Neuronal stem cell (in vitro differentiated cells): ENCODE measurements at places on chromosomes 12 and 14.

GRCh38 chr12:103688376-103689063 is 101.4 kb downstream of the STAB2 start:
- H3K27me3 ChIP-seq, result no peaks in the 10 kb centered on the region
- no peak overlapping the region for H3K4me3 ChIP-seq
- no peaks in the 10 kb centered on the region for H3K4me1 ChIP-seq
- no peak for DNase-seq
- no peak overlapping the region for H3K27ac ChIP-seq

- H3K4me1 ChIP-seq, result peaks cover 3% of the 10 kb centered on the region
- H3K27ac ChIP-seq, result no peak overlapping the region
- no peaks in the 10 kb centered on the region for H3K36me3 ChIP-seq
- H3K27me3 ChIP-seq, result peaks cover 27% of the 10 kb centered on the region
Observed at GRCh38 chr14:61444215-61444768, 122.9 kb downstream of the PRKCH start.

DNA sequence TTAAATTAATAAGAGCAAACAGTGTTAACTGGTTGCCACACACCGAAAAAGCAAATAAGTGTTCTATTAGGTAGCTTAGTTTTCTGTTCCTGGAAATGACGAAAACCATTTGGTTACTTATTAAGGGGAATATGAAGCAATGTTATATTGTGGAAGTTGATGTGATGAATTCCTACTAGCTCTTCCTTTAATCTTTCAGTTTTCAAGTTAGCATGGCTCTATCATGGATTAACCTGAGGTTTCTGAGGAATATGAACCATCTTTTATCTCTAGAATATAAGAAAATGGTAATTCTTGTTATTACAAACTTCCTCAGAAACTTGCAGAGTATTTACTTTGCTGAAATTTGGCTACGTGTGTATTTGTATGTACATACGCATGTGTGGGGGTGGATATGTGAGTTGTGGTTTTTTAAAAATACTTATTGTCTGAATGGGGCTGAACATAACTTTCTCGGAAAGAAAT is 245.7 kb downstream of the KCNC2 start:
- H3K4me3 ChIP-seq, result no peak overlapping the region
- no peak for DNase-seq
- H3K4me1 ChIP-seq, result no peaks in the 10 kb centered on the region
- no peaks in the 10 kb centered on the region for H3K27me3 ChIP-seq

GRCh38 chr12:70366581-70367257 is 629 bp downstream of the KCNMB4 start:
- H3K27me3 ChIP-seq, result peaks cover 13% of the 10 kb centered on the region
- peaks cover 4% of the 10 kb centered on the region for H3K4me1 ChIP-seq
- DNase-seq, result peak; percentile 32
- peak overlapping the region; percentile 83 for H3K4me3 ChIP-seq

DNA sequence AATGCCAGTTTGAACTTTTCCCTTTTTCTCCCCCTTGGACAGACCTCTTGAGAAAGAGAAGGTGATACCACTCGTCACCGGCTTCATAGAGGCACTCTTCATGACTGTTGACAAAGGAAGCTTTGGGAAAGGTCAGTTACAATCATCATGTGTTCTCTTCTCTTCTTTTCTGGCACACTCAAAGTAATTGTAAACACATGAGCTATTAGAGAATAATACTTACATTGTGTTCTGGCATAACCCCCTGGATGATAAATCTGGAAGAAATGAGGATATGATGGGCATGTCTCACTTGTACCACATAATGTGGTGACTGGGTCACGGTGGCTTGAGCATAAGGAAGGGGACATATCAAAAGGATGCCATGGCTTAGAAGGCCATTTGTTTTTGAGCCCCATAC is 20.0 kb downstream of the UTP20 start:
- no peak overlapping the region for H3K27ac ChIP-seq
- H3K36me3 ChIP-seq, result peaks cover 96% of the 10 kb centered on the region
- H3K27me3 ChIP-seq, result no peaks in the 10 kb centered on the region
- DNase-seq, result no peak
- H3K4me1 ChIP-seq, result no peaks in the 10 kb centered on the region
- no peak overlapping the region for H3K4me3 ChIP-seq

DNA sequence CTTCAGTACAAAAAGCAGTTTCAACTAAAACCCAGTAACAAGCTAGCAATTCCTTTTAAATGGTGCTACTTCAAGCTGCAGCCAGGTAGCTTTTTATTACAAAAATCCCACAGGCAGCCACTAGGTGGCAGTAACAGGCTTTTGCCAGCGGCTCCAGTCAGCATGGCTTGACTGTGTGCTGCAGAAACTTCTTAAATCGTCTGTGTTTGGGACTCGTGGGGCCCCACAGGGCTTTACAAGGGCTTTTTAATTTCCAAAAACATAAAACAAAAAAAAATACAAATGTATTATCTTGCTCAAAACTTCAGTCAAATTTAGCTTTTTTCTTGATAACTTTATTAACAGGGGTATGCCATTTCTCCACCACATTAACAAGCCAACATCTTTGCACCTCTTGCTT is 3.6 kb upstream of the CLEC4E start:
- H3K36me3 ChIP-seq, result no peaks in the 10 kb centered on the region
- DNase-seq, result peak; percentile 70
- H3K27me3 ChIP-seq, result no peaks in the 10 kb centered on the region
- H3K4me1 ChIP-seq, result no peaks in the 10 kb centered on the region

DNA sequence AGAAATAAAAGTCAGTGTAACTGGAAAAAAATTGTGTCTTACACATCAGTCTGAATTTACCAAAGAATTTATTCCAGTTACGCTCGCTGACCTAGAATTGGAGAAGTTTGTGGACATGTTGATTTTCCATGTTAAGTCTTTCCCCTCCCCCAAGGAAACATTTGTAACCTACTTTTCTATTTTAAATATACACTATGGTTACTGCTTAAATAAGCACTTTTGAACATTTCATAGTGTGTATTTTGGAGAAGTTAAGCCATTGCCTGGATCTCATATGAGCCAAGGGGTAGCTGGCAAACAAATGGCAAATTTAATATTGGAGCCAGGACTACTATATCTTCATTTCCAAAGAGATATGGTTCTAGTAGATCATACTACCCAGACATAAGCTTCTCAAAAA is 42.9 kb upstream of the NT5DC3 start:
- H3K4me3 ChIP-seq, result no peak overlapping the region
- no peak overlapping the region for H3K27ac ChIP-seq
- no peak for DNase-seq
- H3K4me1 ChIP-seq, result no peaks in the 10 kb centered on the region

- no peaks in the 10 kb centered on the region for H3K36me3 ChIP-seq
- H3K4me1 ChIP-seq, result peaks cover 3% of the 10 kb centered on the region
- H3K4me3 ChIP-seq, result no peak overlapping the region
- DNase-seq, result no peak
- no peak overlapping the region for H3K27ac ChIP-seq
- no peaks in the 10 kb centered on the region for H3K27me3 ChIP-seq
Observed at GRCh38 chr12:9872742-9873141, 3.6 kb upstream of the CLEC2B start.

GRCh38 chr12:55818140-55818728 is 393 bp downstream of the ORMDL2 start:
- DNase-seq, result no peak
- no peak overlapping the region for H3K27ac ChIP-seq
- H3K36me3 ChIP-seq, result peaks cover 77% of the 10 kb centered on the region
- H3K4me3 ChIP-seq, result peak overlapping the region; percentile 90

GRCh38 chr12:62695696-62696095 is 229.1 kb downstream of the MON2 start:
- peaks cover 3% of the 10 kb centered on the region for H3K4me1 ChIP-seq
- no peaks in the 10 kb centered on the region for H3K27me3 ChIP-seq
- DNase-seq, result no peak
- no peak overlapping the region for H3K27ac ChIP-seq
- no peak overlapping the region for H3K4me3 ChIP-seq
- no peaks in the 10 kb centered on the region for H3K36me3 ChIP-seq

GRCh38 chr14:101928415-101928841 is 35.9 kb upstream of the DYNC1H1 start:
- no peak for DNase-seq
- no peaks in the 10 kb centered on the region for H3K4me1 ChIP-seq
- no peaks in the 10 kb centered on the region for H3K27me3 ChIP-seq
- no peak overlapping the region for H3K27ac ChIP-seq
- H3K4me3 ChIP-seq, result no peak overlapping the region

DNA sequence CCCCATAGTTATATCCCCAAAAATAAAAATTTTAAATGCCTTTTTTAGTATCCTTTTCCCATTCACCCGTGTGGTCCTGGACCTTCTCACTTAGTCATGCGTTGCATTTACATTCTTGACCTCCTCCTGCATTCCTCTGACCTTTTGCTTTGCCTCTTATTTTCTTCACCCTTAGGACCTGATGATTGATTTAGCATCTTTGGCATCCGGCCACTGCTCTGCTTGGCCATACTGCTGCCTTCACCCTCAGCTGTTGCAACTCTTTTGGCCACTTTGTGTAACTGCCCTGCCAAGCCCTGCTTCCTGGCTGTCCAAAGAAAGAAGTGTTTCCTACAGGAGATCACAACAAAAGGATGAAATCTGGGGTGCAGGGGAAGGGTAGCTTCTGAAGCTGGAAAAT is 48.8 kb upstream of the SLC38A4 start:
- no peaks in the 10 kb centered on the region for H3K36me3 ChIP-seq
- H3K27me3 ChIP-seq, result no peaks in the 10 kb centered on the region
- no peak overlapping the region for H3K27ac ChIP-seq
- no peaks in the 10 kb centered on the region for H3K4me1 ChIP-seq
- no peak for DNase-seq
- no peak overlapping the region for H3K4me3 ChIP-seq

GRCh38 chr14:70662080-70662479 is 20.4 kb downstream of the TTC9 start:
- H3K36me3 ChIP-seq, result no peaks in the 10 kb centered on the region
- no peaks in the 10 kb centered on the region for H3K27me3 ChIP-seq
- no peak overlapping the region for H3K27ac ChIP-seq
- H3K4me1 ChIP-seq, result peaks cover 13% of the 10 kb centered on the region

DNA sequence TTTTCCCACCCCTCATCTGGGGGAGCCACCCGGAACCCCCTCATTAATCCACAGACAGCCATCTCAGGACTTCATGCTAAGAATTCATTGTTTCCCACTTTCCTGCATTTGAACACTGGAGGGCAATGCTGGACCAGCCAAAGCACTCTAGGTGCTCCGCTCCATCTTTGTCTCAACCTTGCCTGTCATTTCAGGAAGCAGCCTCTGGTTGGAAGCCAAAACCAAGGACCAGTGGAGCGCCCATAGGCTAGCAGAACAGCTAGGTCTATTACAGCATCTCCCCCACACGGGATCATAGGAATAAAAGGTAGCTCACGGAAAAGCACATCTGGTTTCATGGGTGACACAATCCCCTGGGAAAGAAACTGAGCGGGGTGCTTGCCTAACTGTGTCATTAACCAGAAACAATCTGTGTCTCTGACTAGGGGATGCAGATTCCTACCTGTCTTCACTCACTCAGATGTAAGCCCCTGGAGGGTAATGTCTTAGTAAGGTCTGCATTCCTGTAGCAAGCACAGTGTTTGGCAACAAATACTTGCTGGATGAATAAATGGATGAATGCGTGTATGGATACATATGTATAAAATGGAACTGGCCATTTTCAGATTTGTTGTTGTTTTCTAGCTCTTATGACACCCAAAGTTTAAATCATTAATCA is 197.0 kb downstream of the DAD1 start:
- no peaks in the 10 kb centered on the region for H3K36me3 ChIP-seq
- H3K4me1 ChIP-seq, result peaks cover 2% of the 10 kb centered on the region
- no peaks in the 10 kb centered on the region for H3K27me3 ChIP-seq
- H3K4me3 ChIP-seq, result no peak overlapping the region
- H3K27ac ChIP-seq, result no peak overlapping the region

DNA sequence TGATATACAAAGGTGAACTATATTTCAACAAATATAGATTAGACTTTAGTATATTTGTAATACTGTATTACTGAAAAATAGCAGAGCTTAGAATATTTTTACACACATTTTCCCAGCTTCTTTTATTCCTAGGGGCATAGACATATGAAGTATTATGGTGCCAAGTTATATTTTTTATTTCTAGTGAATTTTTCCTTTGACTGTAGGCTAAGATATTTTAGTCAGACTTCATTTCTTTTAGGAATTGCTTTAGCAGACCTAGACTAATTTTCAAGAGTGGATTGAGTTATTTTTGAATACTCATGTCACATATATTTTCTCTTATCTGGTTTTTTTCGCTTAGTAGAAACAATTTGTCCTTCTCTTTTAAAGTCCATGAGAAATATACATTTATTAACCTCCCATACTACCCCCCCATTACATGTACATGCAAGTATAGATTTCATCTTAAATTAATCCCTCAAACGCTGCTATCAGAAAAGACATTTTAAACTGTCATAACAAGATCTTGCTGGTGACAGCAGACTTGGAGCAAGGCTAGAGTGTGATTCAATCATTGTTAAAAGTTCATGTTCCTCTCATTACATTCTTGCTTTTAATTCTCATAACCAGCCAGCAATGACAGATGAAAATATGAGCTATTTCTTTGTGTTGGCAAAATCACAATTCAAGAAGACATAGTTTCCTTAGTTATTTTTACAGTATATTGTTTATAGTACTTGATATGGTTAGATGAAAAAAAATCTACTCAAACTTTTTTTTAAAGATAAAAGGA is 456.1 kb downstream of the AEBP2 start:
- H3K4me1 ChIP-seq, result no peaks in the 10 kb centered on the region
- H3K27me3 ChIP-seq, result no peaks in the 10 kb centered on the region
- H3K36me3 ChIP-seq, result no peaks in the 10 kb centered on the region

DNA sequence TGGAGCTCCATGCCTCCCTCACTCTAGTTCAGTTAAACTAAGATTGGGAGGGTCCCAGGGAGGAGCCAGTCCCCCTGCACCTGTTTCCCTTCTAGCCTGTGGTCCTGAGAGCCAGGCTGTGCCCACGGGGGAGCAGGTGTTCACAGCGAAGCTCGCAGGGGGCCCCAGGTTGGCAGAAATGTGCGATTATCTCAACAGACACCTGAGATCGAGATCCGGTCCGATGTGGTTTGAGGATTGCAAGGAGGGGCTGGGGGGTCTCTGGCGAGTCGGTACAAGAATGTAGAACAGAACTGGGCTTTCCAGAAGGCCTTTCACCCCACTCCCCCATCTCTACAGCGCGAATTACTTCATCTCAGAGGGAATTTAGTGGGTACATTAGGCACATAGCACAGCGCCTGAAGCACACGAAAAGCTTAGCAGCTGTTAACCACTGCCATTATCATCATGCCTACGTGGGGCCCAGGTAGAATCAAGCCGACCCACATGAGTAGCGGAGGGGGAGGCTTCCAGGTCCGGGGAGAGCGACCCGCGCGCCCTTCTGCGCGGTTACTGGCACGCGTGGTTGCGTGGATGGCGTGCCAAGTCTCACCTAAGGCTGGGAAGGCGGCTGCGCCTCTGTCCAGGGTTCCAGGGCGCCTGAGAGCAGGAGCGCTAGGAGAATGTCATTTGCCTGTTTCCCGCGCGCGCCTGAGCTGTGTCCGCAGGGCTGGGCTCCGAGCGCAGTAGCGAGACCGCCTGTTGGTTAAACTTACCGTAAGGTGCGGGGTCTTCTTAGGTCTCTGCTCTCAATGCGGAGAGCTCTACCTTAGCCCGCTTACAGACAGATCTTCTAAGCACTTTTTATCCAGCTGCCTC is 1539.5 kb upstream of the TMEM132C start:
- peaks cover 52% of the 10 kb centered on the region for H3K27me3 ChIP-seq
- H3K36me3 ChIP-seq, result no peaks in the 10 kb centered on the region
- no peaks in the 10 kb centered on the region for H3K4me1 ChIP-seq
- H3K4me3 ChIP-seq, result no peak overlapping the region
